M059J (cell line): ENCODE measurements at places on chromosomes 13 and 19. TPM values are rescaled to one million over a fixed set of nuclear protein-coding genes. Genes with fewer than 3 reads are reported as not detected.

DNA sequence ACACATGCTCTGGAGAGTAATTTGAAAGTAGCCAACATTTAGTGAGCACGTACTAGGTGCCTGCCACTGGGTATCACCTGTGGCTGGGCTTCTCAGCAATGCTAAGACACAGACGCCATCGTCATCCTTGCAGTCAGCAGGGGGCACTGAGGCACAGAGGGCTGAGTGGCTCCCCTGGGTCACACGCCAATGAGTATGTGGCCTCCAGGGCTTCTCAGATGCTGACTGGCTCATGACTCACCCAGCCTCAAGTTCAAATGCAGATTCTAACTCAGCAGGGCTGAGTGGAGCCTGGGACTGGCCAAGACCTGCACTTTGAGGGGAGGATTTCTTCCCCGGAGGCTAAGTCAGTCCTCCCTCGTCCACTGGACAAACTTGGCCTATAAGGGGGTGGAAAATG lies 115.1 kb upstream of the CACNA1A start:
- DNase-seq, result peak; percentile 99

GRCh38 chr13:108948251-108948671 lies 318.9 kb downstream of the MYO16 start:
- no peak for DNase-seq

DNA sequence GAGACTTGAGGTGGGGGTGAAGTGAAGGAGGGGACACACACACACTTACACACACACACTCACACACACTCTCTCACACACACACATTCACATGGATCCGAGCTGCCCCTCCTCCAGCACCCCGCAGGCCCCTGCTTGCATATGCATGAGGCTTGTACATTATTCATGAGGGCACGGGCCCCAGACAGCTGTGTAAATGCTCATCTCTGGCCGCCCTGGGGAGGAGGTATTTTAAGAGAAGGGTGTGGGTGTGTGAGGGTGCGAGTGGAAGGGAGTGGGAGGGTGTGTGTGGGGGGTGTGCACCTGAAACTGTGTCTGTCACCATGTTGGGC lies 2.4 kb downstream of the NCAN start:
- no peak for DNase-seq

DNA sequence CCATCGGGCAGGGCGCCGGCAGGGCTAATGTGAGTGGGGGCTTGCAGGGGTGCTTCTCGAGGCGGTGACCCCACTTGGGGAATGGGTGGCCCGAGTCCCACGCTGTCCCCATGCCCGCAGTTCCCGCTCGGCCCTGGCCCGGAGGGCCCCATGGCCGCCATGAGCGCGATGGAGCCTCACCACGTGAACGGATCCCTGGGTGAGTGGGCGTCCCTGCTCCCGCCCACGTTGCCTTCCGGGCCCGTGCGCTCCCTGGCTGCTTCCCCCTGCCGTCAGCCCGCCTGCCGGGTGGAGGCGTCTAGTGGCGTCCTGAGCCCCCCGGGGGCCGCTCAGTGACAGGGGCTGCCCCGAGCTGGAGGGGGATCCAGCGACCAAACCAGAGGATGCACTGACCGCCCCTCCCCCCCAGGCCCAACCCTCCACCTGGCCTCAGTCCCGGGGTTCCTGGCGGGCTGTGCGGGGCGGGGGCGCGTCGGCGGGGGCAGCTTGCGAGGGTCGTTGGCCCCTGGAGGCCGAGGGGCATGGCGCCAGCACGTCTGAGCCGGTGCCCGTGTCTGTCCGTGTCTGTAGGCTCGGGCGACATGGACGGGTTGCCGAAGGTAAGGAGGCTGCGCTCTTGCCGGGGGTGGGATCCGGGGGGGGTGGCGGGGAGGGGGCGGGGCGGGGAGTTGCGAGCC lies 4.8 kb downstream of the ISYNA1 start:
- DNase-seq, result no peak

Gene FXYD3
- 0.64 TPM in 1 of 2 replicates, not detected in the other for total RNA-seq

DNA sequence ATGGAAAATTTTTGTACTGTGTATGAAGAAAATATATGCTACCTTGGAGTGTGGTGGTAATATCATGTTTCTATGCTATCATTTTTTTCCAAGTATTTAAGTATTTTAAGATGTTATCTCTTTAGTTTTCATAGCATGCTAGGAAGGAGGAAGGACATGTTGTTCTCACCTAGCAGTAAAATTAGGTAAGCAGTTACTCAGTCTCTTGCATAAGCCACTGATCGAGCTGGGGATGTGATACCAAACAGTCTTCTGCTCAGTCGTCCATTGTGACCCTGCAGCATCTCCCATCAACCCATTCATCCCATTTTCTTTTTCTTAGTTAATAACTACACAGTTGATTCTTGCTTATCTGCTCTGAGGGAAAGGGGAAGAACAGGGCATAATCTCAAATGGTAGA lies 130.6 kb downstream of the KLF5 start:
- DNase-seq, result no peak

Gene THSD8
- not detected in 2 replicates for total RNA-seq

- DNase-seq, result no peak
Observed at GRCh38 chr19:35143231-35143715, at the start of gene FXYD7. FXYD7 (plus strand) TSS chr19:35143255; CDS start chr19:35143334, 79 bp downstream.

DNA sequence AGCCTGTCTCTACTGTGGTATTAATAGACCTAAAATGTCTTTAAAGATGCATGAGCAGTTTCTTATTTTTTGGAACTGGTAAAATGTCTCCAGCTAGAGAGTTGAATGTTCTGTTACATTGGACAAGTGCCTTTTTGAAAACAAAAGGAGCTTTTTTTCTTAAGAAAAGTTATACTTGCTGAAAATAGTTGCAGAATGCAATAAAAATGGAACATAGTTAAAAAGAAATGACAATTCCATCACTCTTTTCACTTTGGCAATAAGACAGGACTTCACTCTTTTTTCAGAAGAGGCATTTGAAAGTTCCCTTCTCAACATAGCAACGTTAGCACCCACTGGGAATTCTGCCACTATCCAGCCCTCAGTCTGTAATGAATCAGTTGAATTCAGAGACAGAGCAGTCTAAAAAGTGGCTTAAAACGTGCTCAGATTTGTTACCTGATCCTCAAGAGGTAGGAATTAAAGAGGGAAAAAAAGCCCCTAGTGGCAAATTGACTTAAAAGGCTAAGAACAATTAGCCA lies 10.1 kb downstream of the RGCC start:
- DNase-seq, result no peak

DNA sequence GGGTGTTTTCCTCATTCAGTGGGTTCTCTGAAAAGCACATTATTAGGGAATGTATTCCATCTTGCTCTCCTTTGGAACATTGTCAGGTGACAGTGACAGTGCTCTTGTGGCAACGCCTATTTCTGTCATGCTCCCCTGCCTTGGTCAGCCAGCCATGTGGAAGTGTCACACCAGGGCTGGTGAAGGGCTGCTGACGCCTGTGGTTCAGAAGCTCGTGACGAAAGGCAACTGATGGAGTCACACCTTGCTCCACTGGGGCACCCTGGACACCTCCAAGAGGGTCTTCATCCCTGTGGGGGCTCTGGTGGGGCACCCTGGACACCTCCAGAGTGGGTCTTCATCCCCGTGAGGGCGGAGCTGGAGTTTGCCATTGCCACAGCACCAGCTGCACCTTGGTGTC lies 68.9 kb upstream of the GPR183 start:
- DNase-seq, result no peak
